ENCODE measurements at places on chromosomes 11 and 22. TPM values are rescaled to one million over a fixed set of nuclear protein-coding genes. Genes with fewer than 3 reads are reported as not detected.

TEX12 gene
- total RNA-seq = 0.28 TPM

TMEM25 gene
- 8.7 TPM for total RNA-seq

RNF169 gene
- total RNA-seq = 17.8 TPM

LMO2 gene
- 1.2 TPM for total RNA-seq

DNA sequence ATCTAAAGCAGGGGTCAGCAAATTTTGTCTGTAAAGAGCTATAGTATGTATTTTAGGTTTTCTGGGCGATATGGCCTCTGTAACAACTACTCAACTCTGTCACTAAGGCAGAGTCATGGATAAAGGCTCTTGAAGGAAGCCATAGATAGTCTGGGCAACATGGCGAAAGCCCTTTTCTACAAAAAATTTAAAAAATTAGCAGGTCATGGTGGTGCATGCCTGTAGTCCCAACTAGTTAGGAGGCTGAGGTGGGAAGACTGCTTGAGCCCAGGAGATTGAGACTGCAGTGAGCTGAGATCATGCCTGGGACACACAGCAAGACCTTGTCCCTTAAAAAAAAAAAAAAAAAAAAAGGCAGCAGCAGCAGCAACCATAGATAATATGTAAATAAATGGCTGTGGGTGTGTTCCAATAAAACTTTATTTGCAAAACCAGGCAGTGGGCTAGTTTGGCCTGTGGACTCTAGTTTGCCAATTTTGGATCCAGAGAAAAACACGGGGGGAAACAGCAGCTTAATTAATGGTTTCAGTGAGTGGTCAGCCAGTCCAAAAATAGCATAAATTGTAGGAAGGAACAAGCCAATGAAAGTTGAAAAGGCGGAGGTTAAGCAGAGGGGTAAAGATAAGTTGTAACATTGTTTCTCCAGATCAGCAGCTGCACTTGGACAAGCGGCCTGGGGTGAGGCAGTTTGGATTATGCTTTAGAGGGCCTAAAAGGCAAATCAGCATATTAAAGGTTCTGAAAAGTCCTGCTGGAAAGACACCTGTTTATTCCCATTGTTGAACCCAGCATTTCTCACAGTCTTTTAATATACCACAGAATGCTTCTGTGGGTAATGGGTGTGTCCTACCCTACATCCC is 62.6 kb downstream of the KIAA1671 start:
- no peaks in the 10 kb centered on the region for H3K36me3 ChIP-seq
- no peaks in the 10 kb centered on the region for H3K27me3 ChIP-seq
- H3K4me3 ChIP-seq = no peak overlapping the region

DNA sequence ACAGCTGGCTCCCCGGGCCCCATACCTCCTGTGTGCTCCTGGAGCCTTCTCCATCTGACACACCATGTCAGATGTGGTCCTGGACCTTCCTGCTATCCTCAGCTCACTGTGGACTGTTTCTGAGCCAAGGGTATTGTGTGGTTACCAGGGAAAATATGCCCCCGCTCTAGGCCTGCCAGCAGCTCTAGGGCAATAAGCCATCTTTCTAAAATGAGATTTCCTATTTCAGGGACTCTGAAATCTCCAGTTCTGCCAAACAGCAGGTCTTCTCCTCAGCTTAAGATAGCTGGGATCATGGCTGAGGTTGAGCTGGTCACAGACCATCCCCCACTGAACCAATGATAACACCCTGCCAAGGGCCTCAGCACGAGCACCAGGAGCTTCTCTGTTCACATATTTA is 227.6 kb downstream of the ST3GAL4 start:
- H3K36me3 ChIP-seq = no peaks in the 10 kb centered on the region
- no peak for DNase-seq
- H3K4me3 ChIP-seq = no peak overlapping the region
- H3K27me3 ChIP-seq = no peaks in the 10 kb centered on the region

GRCh38 chr22:31876156-31876920 is 68.0 kb upstream of the YWHAH start:
- no peaks in the 10 kb centered on the region for H3K4me1 ChIP-seq
- no peak overlapping the region for H3K4me3 ChIP-seq
- no peaks in the 10 kb centered on the region for H3K27me3 ChIP-seq
- no peak overlapping the region for H3K27ac ChIP-seq
- DNase-seq = no peak

Data from SJCRH30 (cell line).